ENCODE measurements at places on chromosomes 16 and 17.

GRCh38 chr17:40542558-40543411 lies 22.5 kb downstream of the CCR7 start:
- peak; percentile 77 for DNase-seq

DNA sequence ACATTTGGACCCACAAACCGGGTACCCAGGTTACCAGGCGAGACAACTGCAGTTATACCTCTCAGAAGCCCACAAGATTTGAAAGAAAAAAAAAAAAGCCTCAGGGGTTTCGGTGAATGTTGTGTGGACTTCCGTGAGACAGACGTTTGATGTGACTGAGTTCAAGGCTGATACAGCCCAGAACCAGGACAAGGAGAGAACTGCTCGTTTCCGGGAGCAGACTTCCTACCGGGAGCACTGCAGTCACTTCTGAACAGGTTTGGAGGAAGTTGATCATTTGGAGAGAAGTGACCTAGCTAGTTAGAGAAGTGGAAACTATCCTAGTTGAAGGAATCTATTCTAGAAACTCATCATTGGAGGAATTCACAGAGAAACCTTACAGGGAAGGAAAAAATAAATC lies 847 bp downstream of the CKLF start:
- peak; percentile 12 for DNase-seq

DNA sequence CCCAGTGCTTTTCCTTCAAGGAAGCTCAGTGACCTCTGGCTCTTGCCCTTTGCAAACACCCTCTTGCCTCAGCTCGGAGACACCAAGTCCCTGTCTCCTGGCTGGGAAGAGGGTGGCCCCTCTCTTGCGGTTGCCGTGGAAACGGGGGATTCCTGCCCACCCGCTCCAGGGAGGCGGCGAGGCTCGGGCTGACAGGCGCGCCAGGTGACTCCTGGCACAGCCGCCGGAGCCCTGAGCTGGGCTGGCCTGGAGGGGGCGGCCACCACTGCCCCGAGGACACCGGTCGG lies 71.4 kb downstream of the ABR start:
- DNase-seq: no peak

- DNase-seq: no peak
Measured at GRCh38 chr16:78461496-78462287, 362.2 kb downstream of the WWOX start.

DNA sequence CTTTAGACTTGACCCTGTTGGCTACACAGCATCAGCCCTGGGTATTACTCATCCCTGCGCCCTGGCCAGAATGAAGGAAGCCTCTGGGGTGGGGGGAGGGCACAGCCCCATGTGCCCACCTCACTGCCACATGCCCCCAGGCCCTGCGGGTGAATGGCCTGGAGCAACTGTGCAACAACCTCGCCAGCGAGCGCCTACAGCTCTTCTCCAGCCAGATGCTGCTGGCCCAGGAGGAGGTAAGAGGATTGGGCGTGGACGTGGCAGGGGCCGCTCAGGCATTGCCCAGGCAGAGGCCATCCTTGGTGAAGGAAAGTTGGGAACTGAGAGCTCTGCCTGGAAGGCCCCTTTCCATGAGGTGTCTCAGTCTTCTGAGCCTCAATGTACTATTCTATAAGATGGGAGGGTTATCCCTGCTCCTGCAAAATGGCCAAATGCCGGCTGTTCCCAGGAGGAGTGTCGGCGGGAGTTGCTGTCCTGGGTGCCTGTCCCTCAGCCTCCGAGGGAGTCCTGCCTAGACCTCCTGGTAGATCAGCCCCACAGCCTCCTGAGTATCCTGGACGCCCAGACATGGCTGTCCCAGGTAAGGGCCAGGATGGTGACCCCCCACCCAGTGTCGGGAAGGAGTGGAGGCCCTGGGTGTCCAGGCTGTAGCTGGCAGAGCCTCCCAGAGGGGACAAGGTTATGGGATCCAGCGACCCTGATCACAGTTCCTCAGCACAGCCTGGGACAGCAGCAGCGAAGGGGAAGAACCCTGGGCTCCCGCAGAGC lies 8.9 kb downstream of the MYO15B start:
- no peak for DNase-seq

- DNase-seq: no peak
Measured at GRCh38 chr16:31093132-31093703, 1.4 kb downstream of the VKORC1 start.
